ENCODE measurements at places on chromosomes 5 and 9.
A peak's percentile ranks its signal among the peaks of the same experiment; 100 is the strongest.

DNA sequence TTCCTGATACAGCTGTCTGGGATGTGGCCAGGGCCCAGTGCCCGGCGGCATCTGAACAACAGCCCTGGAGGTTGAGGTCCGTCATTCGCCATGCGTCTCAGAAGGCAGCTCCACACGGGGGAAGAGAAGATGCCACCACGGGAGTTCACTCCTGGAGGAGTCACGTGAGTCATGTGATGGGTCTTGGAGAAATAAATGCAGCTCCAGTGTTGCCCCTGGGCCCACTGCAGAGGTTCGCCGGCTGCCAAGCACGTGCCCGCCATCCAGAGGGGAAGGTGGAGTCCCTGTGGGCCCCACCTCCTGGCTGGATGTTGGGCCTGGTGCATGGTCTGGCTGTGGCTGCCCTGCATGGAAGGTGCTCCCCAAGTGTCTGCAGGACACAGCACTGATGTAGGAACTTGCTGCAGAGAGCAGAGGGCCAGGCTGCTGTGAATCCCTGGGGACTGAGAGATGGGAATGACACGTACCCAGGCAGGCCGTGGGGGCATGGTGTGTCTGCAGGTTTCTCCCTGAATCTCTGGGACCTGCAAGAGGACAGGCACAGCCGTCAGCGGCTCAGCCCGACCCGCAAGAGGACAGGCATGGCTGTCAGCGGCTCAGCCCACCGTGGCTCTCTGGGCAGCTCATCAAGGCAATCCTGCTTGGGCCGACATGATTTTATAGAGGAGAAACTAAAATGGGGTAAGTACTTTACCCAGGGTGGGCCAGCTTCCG is 418.3 kb upstream of the IRX4 start:
- DNase-seq: no peak

- DNase-seq: no peak
These were observed 2.2 kb upstream of the LPAR1 start for GRCh38 chr9:111040494-111040893.

GRCh38 chr9:136348691-136349090 is 14.9 kb downstream of the DNLZ start:
- no peak for DNase-seq

GRCh38 chr5:90488791-90489190 is 14.1 kb downstream of the POLR3G start:
- no peak for DNase-seq

DNA sequence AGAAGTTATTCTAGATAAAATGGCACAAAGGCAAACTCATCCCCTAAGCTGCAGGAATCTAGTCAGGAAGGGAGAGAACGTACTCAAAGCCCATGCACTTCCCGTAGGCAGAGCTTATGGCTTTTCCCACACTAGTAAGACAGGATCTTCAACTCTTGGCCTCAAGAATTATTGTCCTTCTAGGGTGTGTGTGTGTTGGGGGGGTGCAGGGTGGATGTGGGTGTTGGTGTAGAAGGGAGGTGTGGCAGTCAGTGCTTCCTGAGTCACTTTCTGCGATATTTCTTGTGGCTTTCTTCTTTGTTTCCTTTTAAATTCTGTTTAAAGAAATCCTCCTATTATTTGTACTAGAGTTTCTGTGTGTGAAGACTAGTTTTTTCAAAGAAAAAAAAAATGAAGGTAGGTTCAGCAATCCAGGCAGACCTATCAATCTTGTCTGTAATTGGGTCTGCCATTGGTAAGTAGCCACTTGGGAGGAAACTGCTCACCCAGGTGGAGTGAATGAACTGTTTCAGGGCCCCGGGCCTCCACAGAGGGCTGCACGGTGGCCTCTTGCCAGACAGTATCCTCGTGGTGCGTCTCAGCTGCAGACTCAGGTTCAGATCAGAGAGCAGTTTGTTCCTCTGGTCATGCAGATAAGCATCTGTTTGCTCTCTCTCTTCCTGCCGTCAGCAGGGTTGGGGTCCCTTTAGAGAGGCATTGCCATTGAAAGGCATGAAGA is 131.9 kb downstream of the NPR3 start:
- DNase-seq: no peak

DNA sequence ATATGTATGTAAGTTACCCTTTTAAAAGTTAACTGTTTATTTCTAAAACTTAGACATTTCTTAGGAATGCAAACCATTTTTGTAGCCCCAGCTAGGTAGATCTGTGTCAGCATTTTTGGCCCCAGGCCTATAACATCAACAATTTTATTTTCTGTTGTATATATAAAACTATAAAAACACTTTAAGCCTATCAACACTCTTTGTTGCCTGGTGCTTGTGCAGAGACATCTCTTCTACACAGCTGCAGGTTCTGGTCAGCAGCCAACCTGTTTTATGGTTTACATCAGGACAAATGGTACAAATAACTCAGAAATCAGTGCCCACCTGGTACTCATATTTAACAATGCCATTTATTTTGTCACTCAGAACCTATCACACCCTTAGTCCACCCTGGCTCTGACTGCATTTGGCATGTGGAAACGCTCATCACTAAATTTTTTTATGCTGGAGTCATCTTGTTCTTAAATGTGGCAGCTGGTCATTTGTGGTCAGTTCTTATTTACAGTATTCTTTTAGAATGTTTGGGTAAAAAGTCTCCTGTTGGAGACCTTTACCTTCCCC is 173.4 kb downstream of the DNAH5 start:
- DNase-seq: peak; percentile 21

DNA sequence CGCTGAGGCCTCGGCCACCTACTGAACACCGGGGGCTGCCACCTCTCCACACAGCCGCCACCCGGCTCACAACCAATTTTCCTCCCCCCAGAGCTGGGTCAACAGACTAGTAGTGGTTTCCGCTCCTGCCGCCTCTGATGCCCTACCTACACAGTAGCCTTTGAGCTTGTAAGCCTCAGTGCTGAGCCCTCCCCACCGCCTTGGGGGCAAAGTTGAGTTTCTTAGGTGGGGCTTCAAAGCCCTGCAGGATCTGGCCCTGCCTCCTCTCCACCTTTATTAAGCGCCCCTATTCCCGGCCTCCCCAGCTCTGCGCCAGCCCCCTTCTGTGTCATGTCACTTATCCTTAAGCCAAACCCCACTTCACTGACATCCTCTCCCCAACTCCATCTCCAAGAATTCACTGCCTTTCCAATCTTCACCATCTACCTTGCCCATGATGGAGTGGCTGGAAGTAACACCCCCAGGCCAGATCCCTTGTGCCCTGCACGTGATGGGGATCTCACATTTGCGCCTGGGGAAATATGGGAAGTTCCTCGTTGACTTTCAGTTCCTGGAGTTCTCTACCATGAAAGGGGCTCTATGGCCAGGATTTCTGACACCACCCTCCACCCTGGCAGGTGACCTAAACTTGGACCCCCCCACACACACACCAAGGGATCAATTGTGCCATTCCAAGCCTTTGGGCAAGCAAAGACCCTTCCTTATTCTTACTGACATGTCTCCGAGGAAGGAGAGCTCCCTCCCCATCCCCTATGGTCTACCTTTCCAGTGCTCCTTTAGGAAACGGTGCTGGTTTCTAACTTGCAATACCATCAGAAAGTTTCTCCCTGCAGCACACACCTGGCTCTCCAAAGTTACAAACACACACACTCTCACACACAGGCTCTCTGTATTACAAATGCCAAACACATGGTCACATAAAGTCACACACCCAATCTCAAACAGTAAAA is 2.7 kb upstream of the CNTFR start:
- DNase-seq: no peak

GRCh38 chr9:72390907-72391306 is 25.9 kb upstream of the ZFAND5 start:
- no peak for DNase-seq

GRCh38 chr9:136759001-136759400 is 958 bp upstream of the LCN8 start:
- DNase-seq: no peak

- no peak for DNase-seq
These were observed 99.3 kb downstream of the CCDC192 start for GRCh38 chr5:127802477-127802865.

- no peak for DNase-seq
These were observed 153.1 kb downstream of the FOCAD start for GRCh38 chr9:20837166-20837565.

DNA sequence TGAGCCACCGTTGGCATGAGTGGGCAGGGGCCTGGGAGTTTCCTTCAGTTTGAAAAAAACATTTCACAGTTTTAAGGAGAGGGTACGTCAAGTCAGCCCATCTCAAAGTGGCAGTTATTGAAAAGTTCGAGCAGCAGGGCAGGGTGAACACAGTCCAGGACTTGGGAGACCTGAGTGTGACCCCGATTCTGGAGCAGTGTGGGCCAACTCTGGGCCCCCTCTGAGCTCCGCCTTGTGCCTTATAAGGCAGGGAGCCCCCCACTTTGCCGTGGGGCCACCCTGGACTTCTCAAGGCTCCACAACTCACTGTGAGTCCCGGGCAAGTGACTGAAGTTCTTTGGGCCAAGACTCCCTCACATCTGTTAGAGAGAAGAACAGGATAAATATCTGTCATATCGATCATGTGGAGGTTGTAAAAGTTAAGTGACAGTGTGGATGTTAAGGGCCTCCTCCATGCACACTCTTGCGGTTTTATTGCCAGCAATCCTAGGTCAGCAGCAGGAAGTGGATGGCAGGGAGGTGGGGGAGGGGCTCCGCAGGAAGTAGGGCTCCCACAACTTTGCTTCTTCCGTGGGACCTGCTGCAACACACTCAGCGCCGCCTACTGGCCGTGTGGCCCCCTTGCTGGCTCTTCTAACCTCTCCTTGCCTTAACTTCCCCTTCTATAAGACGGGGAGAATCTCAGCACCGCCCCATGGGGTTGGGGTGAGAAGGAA is 38.4 kb downstream of the HRH2 start:
- DNase-seq: peak; percentile 86

DNA sequence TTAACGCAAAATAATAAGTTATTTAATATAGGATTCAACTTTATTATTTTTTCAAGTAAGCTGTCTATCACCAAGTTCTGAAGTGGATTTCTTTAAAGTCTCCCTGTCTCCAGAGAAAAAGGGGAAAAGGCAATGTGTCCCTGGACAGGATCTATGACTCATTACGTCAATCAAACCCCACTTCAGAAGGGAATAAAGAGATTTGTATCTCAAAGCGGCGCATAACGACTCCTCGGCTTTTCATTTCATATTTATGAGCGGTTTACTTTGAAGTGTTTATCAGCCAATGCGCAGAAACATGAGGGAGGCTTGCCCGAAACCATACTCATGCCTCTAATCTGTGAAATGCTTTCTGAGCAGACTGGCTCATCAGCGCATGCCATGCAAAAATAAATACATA is 938.6 kb upstream of the WWC1 start:
- no peak for DNase-seq

DNA sequence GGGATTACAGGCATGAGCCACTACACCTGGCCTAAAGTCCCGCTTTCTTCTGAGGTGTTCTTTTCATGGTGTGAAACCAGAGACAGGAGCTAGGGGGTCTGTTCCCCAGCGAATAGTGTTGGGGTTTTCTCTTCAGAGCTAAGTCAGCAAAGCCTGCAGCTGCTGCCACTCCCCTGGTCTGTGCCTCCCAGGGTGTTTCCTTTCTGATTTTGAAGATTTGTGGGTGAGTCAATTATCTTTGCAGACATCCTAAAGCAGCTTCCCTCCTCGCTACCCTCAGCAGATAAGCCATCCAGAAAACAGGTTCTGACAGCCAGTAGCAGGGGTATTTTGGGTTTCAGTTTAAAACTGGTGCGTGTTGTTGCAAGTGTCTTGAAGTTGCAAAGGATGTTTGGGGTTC is 72.0 kb upstream of the IQGAP2 start:
- DNase-seq: no peak

- peak; percentile 43 for DNase-seq
These were observed 94.3 kb downstream of the RPS23 start for GRCh38 chr5:82183828-82184227.

DNA sequence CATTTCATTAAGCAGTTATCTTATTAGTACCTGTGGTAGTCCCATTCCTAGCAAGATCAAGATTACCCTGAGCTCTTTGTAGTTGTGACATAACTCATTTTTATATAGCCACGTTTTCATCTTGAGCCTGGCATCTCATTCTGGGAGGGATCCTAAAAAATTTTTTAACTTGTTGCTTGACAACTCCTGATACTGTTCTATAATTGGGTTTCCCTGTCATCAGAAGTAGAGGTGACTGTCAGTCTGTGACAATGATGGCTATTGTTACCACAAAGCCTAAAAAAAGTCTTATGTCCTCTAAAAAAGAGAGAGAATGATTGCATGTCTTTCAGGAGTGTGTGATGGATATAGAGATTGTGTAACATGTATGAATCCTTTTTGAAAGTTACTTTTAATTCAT is 164.8 kb downstream of the SGCD start:
- DNase-seq: no peak

GRCh38 chr5:68554571-68555279 is 339.2 kb downstream of the PIK3R1 start:
- no peak for DNase-seq

DNA sequence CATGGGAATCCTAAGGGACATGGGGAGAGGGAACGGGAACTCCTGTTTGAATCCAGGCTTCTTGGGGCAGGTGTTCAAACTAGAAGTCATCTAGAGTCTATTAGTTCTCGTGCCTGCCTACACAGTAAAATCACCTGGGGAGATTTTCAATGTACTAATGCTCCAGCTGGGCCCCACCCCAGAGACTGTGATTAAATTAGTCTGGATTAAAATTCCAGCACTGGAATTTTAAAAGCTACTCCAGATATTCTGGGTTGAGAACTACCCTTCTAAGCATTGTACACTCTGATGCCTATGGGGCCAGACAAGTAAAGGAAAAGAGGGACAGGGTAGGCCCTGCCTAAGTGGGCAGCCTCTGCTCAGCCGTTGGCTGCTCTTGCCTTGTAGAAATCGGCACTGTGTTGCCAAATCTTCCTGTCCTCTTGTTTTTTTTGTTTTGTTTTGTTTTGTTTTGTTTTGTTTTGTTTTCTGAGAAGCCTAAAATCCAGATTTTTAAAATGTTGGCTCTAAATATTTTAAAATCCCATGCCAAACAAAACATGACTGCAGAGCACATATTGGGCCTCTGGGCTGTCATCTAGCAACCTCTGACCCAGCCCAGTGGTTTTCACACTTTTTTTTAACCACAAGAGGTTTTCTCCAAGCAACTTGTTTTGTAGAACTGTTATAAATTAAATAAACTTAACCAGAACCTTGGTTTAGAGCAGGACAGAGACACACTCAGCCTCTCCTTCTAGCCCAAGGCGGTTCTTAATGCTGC is 29.0 kb downstream of the ADRB2 start:
- no peak for DNase-seq

DNA sequence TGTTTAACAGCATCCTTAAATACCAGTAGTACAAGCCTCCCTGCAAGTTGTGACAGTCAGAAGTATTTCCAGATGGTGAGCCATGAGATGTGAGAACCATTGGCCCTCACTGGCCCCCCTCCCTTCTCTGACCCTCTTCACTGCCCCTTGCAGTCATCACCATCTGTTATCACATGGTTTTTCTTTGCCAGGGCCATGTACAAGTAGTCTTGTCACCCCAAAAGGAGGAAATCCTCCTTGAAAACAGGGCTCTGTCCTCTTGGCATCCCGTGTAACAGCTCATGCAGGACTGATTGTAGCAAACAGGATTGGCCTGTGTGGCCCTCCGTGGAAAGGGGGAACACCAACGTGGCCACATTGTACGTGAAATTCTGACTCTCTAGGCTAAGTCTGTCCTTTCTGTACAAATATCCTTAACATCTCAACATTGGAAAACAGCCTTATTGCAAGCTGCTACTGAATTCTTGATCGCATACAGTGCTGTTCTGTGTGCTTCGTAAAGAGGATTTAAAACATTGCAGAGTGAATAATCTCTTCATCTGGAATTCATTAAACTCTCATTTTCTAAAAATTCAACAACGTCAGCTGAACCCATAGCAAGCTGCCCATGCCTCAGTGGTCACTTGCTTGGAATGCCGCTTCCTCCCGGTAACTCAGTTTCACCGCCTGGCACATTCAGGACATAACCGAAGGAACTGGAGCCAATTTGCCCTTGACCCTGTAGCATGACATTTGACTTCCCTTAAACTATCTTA is 171.7 kb downstream of the ATPSCKMT start:
- DNase-seq: no peak

Measured in HT1080 (cell line).